D341Med (cell line): ENCODE measurements at places on chromosomes 16 and 17.

GRCh38 chr17:66416207-66416940 lies 114.0 kb downstream of the PRKCA start:
- DNase-seq: no peak

DNA sequence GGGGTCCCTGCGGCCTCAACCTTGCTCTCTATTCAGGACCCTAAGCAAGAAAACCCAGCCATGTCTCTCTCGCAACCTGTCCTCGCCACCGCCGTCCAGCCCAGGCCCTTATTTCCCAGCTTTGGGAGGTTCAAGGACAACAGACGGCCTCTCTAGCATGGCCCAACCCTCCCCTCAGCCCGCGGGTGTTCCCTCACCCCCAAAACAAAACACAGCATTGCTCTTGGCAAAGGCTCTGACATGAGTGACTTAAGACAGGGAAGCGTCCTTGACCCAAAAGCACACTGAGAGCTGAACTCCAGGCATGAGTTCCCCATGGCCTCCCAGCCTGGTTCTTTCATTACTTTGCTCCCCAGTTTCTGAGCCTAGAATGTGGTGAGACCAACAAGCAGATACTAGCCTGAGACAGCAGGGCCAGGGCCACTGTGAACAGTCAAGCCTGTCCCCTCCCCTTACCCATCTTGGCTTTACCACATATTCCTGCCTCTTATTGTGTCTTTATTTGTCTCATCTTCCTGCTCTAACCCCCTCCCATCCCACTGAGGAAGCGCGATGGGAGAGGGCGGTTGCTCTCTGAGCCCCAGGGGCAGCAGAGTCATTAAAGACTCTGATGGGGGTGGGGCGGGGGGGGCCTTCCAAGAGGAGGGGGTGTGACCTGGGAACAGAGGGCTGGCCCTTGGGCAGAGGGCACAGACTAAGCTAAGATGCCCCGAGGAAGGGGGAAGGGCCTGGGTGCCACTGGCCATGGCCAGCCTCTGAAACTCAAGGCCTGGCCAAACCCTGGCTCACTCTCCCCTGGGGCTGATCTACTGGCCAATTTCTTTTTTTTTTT lies 11.8 kb downstream of the SREBF1 start:
- no peak for DNase-seq

- no peak for DNase-seq
Observed at GRCh38 chr17:44241106-44241624, 21.7 kb upstream of the UBTF start.

GRCh38 chr17:79952265-79952877 lies 83.3 kb downstream of the TBC1D16 start:
- DNase-seq: no peak

DNA sequence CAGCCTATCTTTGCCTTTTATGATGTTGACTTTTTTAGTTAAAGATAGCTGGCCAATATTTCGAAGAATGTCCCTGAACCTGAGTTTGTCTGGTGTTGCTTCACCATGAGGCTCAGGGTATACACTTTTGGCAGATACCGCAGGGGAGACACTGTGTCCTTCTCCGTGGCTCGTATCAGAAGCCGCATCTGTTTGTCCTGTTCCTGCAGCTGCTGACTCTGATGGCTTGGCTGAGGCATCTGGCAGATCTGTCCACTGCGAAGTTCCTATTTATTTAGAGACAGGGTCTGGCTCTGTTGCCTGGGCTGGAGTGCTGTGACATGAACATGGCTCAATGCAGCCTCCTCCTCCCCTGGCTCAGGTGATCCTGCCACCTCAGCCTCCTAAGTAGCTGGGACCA lies 93.5 kb downstream of the CRISPLD2 start:
- DNase-seq: no peak

DNA sequence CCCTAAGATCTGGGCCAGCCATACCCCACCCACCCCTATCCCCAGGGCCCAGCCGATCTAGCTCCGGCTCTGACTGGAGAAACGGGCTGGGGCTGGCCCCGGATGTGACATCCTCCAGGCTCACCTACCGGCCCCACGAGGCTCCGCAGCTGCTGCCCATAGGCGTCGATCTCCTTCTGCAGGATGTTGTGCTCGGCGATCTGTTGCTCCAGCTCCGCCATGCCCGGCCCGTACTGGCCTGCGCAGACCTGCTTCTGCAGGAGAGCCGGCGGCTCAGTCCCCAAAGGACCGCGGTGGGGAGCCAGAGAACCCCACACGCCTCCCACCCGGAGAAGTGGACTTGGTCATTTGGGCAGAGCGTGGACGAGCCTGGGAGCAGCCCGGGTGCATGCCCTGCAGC lies 4.8 kb downstream of the EVPL start:
- DNase-seq: no peak

DNA sequence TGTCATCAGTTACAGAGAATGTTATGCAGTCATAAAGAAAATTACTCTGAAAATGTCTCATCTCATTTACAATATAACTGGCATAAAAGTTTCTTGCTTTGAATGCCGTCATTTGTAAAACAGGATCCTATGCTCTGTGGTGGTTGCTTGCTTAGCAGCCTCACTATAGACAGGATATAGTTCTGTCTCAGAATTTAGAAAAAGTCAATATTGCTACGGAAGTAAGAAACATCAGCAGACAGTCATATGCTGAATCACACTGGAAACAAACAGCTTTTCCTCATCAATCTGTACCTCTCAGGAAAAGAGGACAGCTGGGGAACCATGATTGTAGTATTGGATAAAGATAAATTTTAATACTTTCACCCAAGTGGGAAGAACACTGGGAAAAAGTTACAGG lies 105.5 kb downstream of the MYO1D start:
- no peak for DNase-seq

DNA sequence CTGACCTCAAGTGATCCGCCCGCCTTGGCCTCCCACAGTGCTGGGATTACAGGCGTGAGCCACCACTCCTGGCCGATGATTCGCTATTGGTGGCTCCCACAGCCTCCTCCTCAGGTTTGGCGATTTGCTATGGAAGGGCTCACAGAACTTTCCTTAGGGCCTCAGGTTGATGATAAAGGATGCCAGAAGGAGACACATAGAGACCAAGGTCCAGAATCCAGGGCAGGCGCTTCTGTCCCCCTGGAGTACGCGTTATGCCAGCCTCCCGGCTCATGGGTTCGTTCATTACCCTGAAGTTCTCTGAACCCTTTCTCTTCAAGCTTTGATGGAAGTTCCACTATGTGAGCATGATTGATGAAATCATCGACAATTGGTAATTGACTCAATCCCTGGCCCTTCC lies 19.9 kb downstream of the LGALS3BP start:
- no peak for DNase-seq

GRCh38 chr17:46108120-46108519 lies 85.1 kb downstream of the KANSL1 start:
- no peak for DNase-seq

DNA sequence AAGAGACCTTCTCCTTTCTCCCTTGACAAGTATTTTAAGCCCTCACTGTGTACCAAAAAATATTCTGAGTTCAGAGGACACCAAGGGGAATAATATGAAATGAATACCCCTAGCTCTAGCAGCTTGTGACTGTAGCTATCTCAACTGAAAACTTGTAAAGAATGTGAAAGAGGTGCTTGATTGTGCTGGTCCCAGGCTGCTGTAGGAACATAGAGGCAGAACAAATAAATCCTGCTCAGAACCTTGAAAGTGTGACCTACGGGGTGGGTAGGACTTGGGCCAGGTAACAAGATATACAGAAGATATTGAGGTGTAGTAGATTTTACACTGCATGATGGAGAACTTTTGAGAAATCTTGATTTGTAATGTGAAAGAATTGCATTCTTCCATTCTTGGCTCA lies 606.8 kb downstream of the TOX3 start:
- no peak for DNase-seq

- DNase-seq: no peak
Observed at GRCh38 chr16:87874639-87875427, 5.5 kb upstream of the SLC7A5 start.

- no peak for DNase-seq
Observed at GRCh38 chr17:31695456-31696090, 163.5 kb downstream of the COPRS start.
